ENCODE measurements at places on chromosomes 1 and 21.

GRCh38 chr1:40922969-40923368 lies 56.5 kb upstream of the CTPS1 start:
- DNase-seq, result no peak

DNA sequence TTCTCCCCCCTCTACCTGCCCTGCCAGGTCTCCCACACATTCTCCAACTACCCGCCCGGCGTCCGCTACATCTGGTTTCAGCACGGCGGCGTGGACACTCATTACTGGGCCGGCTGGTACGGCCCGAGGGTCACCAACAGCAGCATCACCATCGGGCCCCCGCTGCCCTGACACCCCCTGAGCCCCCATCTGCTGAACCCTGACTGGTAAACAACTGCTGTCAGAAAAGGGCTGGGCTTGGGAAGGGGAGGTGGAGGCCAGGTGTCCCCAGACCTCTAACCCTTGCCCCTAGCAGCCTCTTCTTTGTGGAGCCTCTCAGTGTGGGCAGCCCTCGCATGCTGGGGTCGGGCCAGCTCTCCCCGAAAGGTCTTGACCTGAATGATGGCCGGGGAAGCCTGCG lies 2.9 kb upstream of the FBXO6 start:
- no peak for DNase-seq

- no peak for DNase-seq
Measured at GRCh38 chr1:2113620-2114135, 63.5 kb downstream of the PRKCZ start.

DNA sequence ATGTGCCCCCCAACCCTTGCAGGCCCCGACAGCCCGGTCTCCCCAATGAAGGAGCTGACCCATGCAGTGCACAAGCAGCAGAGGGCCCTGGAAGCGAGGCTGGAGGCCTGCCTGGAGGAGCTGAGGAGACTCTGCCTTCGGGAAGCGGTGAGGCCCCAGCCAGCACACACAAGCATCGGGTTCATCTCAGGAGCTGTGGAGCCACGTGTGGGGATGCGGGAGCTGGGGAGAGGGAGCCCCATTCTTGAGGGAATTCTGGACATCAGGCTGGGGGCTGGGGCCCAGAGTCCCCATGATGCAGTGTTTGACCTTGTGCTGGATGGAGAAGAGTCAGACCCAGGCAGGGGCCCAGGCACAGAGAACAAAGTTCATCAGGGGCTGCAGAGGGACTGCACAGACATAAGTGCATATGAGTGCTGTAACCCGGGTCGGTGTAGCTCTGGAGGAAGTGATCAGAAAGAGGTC lies 4.8 kb downstream of the INAVA start:
- no peak for DNase-seq

DNA sequence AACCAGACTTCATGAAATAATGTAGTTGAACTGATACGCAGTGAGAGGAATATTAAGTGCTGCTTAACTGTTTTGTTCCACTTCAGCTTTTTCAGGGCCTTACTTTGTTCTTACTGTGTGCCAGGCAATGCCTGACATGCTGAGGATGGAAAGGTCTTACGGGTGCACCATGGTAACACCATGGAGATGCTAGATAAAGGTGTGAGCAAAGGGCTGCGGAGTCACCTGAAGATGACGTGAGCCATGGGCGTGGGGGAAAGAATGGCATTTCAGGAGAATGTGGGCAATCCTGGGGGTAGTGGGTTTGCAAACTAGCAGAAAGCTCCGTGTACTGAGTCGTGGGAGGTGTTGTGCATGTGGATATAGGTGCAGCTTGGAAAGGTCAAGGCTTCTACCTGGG lies 27.3 kb downstream of the MAN1C1 start:
- no peak for DNase-seq

DNA sequence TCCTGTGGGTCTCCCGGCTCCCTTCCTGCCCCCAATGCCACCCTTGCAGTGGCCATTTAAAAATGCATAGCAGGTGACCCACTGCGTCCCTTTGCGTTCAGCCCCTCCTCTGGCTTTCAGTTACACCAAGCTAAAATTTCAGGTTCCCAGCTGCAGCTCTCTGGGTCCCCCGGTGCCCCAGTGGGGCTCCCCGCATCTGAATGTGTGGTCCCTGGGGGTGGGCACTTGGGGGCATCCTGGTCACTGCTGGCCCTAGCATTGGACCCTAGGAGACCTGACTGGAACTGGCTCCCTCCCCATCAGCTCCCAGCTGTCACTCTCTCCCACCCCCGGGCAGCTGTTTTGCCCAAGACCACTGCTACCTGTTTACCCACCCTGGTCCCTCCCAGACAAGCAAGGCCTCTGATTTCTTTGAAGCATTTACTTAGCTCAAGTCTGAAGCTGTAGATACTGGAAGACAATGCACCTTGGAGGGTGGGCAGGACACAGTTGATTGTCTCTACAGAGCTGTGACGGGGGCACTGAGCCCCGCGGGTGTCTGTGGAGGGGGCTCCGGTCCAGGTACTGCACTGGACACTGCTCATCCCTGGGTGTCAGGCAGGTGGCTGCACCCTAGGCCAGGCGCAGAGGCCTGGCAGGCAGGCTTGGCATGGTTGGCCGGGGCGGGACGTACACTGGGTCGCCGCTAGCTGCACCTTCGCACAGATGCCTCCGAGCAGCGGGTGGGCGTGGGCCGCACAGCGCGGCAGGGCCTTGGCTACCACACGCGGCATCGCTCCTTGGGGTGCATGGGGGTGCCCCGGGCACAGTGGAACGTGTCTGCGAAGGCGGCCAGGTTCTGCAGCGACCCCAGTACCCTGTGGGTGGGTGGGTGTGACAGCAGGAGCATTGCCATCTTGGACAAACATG lies 3.9 kb downstream of the PRXL2B start:
- DNase-seq, result no peak

DNA sequence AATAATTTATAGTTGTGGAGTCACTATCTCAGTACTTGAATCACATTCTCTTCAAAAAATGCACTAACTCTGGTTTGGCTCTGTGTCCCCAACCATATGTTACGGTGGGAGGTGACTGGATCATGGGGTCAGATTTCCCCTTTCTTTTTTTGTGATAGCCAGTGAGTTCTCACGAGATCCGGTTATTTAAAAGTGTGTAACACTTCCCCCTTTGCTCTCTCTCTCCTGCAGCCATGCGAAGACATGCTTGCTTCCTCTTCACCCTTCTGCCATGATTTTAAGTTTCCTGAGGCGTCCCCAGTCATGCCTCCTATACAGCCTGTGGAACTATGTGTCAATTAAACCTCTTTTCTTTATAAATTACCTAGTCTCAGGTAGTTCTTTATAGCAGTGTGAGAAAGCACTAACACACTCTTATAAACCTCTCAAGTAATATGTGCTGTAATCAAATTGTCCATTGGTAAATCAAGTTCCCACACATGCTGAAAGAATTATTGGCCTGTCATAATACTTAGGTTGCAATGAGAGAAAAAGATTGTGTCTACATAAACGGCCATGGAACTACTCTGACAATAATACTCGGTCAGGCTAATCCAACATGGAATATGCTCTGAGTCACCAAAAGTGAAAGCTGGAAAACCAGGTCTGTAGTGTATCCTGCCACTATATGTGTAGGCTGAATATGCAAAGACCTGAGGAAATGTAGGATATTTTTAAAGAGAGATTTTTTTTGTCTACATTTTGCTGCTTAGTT lies 107.5 kb downstream of the SLC44A5 start:
- DNase-seq, result no peak

DNA sequence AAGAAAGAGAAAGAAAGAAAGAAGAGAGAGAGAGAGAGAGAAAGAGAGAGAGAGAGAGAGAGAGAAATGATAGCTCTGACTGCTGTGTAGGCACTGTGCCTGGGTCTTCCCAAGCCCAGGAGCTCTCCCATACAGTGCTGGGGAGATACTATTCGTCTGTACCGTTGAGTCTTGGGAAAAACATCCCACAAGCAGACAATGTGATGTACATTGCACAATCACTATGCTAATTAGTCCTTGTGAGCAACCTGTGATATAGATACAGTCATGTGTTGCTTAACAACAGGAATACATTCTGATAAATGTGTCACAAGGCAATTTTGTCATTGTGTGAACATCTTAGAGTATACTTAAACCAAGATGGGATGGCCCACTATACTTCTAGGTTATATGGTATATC lies 381.0 kb downstream of the HHAT start:
- DNase-seq, result no peak
